ENCODE measurements at places on chromosomes 5 and 9.
A peak's percentile ranks its signal among the peaks of the same experiment; 100 is the strongest.

DNA sequence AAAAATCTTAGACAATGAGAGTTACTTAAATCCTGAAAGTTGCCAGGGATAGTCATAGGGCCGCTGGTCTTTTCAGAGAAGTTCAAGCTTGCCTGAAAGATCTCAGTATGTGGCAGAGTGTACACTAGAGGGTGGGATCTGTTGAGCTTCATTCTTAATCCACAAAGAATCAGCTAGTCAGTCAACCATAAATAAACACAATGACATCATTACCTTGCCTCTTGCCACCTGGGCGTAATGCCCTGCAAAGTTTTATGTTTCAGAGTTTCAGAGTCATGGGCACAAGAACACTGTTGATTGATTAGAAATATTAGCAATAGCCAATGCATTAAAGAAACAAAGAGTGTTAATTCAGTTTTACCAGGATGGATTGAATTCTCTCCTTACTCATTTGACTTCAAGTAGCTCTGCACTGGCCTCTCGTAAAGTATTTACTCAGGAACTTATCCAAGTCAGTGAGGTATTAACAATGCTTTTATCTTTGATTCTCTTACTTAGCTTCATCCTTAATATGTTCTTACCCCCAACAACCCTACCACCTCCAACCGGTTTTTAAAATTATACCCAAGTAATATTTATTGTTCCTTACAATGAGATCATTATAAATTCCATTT is 14.3 kb upstream of the ANXA1 start:
- DNase-seq, result peak; percentile 80

DNA sequence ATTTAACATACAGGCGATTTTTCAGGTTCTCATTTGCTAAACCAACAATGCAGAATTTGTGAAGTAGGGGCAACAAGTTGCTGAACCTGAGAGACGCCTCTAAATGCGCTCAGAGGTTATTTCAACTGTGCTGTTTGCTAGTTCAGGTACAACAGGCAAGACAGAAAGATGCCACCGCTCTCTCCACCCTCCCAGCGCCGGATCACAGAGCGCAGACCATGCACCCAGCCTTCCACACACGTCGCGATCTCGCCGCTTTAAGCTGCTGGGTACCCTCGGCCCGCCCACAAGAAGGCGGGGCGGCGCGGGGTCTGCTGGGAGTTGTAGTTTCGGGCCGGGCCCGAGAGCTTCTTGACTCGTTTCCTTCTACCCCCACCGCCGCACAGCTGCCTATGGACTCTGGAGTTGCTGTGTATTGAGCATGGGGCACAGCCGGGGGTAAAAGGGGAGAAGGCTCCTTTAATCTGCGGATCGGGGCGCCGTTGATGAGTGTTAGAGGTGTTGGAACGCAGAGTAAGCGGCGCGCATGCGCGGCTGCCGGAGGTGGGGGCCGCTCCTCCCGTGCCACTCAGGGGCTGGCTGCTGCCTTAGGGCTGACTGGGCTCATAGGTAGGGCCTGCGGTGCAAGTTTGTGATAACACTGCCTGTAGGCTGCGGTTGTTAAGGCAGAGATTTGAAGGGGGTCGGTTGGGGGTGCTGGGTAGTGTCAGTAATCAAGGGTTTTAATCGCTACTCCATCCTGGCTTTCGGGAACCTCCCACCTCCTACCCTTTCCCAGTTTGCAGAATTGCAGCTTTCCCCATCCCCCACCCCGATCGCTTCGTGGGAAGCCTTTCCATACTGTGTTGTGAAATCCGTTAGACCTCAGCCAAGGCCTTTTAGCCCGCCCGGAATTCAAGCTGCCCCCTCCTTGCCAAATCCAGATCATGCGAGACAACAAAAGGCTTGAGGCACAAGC is 40.3 kb upstream of the ABCA1 start:
- no peak for DNase-seq

DNA sequence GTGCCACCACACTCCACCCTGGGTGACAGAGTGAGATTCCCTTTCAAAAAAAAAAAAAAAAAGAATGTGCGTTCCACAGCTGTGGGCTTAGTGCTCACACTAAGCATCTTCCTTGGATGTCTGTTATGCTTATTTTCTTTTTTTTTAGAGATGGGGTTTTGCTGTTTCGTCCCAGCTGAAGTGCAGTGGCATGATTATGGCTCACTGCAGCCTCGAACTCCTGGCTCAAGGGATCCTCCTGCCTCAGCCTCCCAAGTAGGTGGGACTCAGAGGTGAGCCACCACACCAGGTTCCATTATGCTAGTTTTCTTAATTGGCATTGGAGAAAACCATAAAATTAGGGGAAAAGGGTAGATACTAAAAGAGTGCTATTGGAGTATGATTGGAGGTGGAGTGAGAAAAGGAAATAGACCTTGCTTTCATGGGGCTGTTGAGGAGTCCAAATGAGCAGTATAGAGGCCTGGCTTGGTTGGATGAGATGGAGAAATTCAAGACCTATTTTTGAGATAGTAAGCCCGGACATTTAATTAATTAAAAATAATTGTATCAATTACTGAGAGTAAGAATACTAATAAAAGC is 978 bp upstream of the BRD3OS start:
- DNase-seq, result no peak

GRCh38 chr9:129146441-129146941 is 31.6 kb downstream of the IER5L start:
- no peak for DNase-seq

DNA sequence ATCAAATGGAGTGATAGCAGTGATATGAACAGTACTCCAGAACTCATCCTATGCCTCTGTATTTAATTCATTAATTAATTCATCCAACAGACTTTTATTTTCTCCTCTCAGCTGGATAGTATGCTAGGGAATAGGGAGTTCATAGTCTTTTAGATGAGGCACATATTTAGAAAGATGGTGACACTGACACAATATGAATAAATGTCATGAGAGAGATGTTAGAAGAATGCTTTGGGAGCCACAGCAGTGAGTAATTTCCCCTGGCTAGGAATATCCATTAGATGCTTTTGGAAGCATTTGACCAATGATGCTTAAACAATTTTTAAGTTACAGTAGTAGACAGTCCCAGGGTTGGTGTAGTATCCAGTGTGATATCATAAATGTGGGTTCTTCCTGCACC is 428.7 kb upstream of the SGCD start:
- DNase-seq, result no peak

GRCh38 chr9:36424289-36425055 is 24.4 kb upstream of the RNF38 start:
- no peak for DNase-seq

DNA sequence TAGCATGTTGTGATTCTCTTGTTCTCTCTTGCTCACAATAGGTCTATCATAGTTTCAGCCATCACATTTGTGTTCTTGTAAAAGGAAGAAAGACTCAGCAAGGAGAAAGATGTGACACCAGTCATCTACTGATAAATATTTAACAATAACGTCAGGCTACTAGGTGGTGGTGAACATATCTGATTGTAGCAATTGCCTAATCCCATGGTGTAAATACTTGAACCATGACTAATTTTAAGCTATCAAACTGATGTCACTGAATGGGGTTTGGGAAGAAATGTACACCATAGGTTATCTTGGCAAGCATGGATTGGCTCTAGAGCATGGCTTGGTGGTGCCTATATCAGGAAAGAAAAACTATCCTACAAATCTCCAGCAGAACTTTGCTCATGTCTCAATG is 16.6 kb downstream of the DMRTA1 start:
- DNase-seq, result peak; percentile 21

DNA sequence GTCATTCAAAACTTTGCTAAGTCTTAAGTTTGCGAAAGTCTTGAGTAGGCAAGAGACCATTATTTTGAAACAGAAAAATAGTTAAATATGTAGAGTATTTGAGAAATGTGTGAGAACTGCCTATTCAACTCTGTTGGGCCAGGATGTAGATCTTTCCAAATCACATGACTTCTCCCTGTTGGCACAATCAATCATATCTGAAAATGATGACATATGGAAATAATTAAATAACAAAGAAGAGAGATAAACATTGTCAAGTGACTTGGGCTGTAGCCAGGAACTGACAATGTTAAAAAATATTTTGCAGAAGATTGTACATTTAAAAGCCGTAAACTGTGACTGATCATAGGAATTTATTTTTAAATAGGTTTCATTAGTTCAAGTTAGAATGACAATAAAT is 104.6 kb upstream of the IL6ST start:
- no peak for DNase-seq

GRCh38 chr5:137629646-137630045 is 106.2 kb downstream of the KLHL3 start:
- no peak for DNase-seq

DNA sequence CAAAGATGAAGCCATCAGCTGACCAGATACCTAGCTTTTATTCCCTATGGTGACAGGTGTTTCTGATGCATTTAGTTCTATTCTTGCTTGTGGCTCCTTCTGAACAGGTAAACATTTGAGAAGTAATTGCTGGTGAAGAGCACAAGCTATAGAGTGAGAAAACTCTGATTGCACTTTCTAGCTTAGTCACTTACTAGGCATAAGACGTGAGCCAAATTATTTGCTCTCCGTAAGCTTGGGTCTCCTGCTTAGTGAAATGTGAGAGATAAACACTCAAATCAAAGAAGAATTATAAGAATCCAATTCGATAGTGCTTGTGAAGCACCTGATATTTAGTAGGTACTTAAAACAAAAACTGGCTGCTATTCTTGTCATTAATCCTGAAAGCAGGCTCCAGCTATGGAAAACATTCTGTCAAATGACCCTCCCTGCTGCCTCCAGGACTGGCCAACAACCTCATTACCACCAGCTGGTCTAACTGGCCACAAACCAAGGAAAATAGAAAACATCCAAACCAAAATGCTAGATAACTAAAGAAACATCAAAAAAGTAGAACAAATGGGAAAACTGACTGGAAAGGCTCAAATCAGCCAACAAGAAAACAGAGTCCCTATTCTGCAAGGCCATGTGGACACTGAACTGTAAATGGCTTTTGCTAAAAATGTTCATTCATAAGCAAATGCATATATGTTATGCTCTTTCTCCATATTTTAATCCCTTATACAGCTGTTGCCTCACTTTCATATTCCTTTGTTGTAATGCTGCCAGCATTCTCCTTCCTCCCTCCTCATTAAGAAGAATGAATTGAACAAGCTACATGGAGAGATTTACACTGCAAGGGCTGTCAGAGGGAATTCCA is 616.1 kb downstream of the DTWD2 start:
- DNase-seq, result no peak

DNA sequence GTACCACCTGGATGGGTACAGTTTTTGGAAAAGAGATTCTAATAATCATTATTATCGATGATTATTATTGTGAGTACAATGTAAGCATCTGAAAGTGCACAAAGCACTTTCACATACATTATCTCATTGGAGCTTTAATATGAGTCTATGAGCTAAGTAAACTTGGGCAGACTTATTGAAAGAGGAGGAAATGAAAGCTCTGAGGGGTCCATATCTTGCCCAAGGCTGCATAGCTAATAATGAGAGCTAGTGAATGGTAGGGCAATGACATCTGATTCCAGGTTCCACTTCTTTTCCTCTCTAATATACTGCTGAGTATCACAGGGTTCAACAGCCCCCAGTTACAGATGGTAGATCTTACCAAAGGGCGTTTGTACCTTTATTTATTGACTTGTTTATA is 26.1 kb downstream of the TIMD4 start:
- DNase-seq, result no peak

DNA sequence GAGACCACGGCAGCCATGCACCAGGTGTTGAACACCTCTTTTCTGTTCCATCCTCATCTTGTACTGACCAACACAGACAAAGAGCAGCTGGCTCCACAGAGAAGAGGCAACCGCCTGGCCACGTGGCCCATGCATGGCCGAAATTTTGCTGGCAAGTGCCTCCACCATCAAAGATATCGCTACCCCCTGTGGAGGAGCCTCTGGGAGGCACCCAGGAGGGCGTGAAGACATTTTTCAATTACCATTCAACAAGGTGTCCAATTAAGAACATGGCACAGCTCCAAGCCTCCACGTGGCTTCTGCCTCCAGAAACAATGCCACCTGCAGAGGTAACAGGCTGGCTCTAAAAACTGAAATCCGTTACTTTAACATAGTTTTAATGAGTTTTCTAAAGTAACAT is 54.4 kb upstream of the CKS2 start:
- DNase-seq, result no peak

- no peak for DNase-seq
Observed at GRCh38 chr5:77430726-77431125, 61.4 kb downstream of the WDR41 start.

DNA sequence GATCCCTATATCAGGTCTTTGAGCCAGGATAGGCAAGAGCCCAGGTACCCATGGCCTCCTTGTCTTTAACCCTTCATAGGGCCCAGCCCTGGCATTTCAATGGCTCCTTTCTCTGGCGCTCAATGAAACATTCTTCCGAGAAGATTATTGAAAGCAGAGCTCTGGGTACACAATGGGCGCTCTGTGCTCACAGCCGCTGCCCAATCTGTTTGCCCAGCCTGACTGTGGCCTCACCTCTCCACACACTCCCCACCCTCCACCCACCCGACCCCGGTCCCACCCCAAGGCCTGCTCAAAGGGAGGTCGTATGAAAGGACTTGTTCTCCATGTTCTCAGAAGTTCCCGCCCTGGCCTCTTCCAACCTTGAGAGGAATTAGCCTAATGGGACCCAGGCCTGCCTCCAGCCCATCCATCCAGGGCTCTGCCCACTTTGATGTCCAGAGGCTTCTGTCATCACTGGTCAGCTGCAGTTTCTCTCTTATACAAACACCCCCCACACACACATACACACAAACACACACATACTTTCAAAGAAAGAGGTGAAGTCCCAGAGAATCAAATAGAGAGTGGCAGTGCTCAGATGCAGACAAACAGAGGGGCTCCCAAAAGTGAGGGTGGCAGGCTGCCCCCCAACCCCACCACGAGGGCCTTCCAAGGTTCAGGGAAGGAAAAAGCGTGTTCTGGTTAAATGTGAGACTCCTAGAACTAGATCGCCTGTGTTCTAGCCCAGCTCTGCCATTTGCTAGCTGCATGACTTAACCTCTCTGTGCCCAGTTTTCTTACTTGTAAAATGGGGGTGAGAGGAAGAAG is 5.1 kb upstream of the ARSI start:
- DNase-seq, result no peak

GRCh38 chr9:94612071-94612470 is 18.4 kb upstream of the FBP2 start:
- DNase-seq, result no peak

GRCh38 chr9:13279284-13280141 is at the start of gene MPDZ:
Gene MPDZ (minus strand): TSS chr9:13279692. CDS start chr9:13250315, 29,377 bp downstream.
- DNase-seq, result no peak

- no peak for DNase-seq
Observed at GRCh38 chr5:125659316-125660023, 763.7 kb upstream of the GRAMD2B start.

Data from foreskin keratinocyte (primary cell).